ENCODE measurements at places on chromosomes 12 and 14. TPM values are rescaled to one million over a fixed set of nuclear protein-coding genes. Genes with fewer than 3 reads are reported as not detected.

PTPRQ gene
- not detected for total RNA-seq

FAM186B gene
- 0.28 TPM for total RNA-seq

TSPAN11 gene
- 21.4 TPM for total RNA-seq

DNA sequence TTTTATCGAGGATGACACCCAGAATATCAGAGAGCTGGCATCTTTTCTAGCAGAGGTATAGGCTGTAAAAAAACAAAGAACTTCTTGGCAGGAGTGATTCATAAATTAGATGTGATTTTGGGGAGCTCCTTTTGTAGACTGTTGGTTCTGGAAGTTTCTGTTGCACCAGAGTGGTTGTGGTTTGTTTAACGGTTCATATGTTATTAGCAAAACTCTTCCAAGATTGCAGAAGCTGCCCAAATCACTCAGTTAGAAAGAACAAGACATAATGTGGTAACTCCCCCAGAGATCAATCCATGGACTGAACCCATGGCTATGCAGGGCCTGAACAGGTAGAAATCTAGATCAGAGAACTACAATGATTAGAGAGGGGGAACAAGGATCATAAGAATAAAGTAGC is 6.7 kb upstream of the RNASE10 start:
- no peak overlapping the region for H3K4me3 ChIP-seq
- no peak for DNase-seq
- peaks cover 13% of the 10 kb centered on the region for H3K27me3 ChIP-seq
- no peaks in the 10 kb centered on the region for H3K36me3 ChIP-seq
- no peak overlapping the region for H3K27ac ChIP-seq

DNA sequence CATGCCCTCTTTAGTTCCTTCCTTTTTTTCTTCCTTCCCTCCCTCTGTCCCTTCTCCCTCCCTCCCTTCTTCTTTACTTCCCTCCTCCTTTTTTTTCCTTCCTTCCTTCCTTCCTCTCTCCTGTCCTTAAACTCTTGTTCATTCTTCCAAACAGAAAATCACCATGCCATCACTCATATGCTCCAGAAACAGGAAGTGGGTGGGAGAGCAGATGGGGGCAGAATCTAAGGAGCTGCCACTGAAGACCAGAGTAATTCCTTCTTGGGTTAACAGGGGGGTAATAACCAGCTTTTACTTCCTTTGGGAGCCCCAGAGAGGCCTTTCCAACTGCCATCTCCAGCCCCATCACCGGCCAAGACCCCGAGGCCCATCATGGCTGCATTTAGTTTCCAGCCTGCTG is 51.2 kb downstream of the SVOP start:
- H3K36me3 ChIP-seq, result no peaks in the 10 kb centered on the region
- H3K4me3 ChIP-seq, result no peak overlapping the region
- H3K27ac ChIP-seq, result no peak overlapping the region
- H3K4me1 ChIP-seq, result peaks cover 3% of the 10 kb centered on the region

DNA sequence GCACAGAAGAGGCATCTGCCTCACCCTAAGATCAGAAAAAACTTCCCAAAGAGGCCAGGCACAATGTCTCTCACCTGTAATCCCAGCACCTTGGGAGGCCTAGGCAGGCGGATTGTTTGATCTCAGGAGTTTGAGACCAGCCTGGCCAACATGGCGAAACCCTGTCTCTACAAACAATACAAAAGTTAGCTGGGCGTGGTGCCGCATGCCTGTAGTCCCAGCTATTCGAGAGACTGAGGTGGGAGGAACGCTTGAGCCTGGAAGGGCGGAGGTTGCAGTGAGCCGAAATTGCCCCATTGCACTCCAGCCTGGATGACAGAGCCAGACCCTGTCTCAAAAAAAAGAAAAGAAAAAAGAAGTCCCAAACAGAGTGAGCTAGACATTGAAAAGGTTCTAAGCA is 4.5 kb downstream of the ZBTB1 start:
- DNase-seq, result no peak
- no peaks in the 10 kb centered on the region for H3K27me3 ChIP-seq
- no peaks in the 10 kb centered on the region for H3K36me3 ChIP-seq

DNA sequence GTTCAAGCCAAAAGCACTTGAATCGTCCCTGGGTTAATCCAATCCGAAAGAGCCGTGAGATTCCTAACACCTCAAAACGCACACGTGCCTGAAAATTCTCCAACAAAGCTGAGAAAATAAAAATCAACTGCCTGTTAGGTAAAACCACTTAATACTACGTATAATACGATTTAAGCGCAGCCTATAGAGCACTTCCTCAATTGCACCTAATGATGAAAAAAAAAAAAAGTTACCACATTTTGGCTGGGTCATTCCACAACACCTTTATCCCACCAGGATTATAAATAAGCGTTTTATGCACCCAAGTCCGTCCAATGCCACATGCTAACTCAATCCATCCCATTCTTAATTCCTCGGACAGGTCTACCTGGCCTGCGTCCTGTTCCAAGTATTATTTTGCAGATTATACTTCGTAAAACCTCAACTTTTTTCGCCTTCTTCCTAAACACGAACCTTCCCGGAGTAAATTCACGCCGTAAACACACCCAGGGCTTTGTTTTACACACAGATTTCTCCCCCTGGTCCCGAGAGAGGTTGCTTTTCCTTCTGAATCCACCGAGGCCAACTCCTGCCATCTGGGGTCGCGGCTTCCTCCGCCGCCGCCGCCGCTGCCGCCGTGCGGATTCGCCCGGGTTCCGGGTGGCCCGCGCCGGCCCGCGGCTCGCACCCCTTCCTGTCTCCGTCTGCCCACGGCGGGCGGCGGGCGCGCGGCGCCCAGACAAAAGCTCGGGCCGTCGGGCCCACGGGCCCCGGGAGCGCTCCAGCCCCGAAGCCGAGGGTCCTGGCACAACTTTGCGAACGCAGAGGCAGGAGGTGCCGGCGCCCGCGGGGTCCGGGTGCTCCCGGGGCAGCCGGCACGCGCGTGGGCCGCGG is 66.2 kb downstream of the RNF34 start:
- peak overlapping the region; percentile 95 for H3K4me3 ChIP-seq
- no peaks in the 10 kb centered on the region for H3K27me3 ChIP-seq
- peak; percentile 33 for DNase-seq
- H3K36me3 ChIP-seq, result no peaks in the 10 kb centered on the region
- peaks cover 26% of the 10 kb centered on the region for H3K4me1 ChIP-seq

DNA sequence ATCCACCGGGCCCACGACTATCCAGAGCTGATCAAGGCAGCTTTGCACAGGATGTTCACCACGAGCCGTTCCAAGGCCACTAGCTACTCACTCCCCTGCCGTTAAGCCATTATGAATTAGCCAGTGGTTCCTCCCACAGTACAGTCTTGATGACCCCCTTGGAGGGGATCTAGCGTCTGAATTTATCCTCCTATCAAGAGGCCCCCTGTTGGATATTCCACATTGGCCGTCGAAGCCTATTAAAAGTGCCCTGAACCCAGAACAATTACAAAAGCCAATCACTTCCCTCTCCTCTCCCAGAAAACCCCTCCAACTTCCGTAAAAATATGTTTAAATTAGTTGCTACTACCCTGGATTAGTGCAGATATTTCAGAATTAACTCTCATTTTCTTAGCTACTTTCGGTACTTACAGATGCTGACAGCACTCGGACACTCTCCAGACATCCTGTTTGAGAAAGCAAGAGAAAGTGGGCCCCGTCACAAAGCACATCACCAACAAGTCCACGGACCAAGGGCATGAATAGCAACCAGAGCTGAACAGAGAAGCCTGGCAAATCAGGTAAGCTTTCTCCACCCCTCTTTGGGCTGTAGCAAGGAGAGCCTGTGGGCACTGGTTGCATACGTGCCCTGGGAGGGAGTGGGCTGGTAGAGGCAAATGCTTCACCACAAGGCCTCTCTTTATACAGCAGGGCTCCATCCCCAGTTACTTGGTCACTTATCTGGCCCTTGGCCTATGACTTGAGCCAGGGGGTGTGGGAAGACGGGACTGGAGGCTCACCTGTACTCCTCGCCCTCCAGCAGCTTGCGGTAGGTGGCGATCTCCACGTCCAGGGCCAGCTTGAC is 5.3 kb downstream of the KRT3 start:
- no peaks in the 10 kb centered on the region for H3K4me1 ChIP-seq
- no peak overlapping the region for H3K4me3 ChIP-seq
- H3K27me3 ChIP-seq, result peaks cover 6% of the 10 kb centered on the region
- no peak for DNase-seq
- no peak overlapping the region for H3K27ac ChIP-seq

DNA sequence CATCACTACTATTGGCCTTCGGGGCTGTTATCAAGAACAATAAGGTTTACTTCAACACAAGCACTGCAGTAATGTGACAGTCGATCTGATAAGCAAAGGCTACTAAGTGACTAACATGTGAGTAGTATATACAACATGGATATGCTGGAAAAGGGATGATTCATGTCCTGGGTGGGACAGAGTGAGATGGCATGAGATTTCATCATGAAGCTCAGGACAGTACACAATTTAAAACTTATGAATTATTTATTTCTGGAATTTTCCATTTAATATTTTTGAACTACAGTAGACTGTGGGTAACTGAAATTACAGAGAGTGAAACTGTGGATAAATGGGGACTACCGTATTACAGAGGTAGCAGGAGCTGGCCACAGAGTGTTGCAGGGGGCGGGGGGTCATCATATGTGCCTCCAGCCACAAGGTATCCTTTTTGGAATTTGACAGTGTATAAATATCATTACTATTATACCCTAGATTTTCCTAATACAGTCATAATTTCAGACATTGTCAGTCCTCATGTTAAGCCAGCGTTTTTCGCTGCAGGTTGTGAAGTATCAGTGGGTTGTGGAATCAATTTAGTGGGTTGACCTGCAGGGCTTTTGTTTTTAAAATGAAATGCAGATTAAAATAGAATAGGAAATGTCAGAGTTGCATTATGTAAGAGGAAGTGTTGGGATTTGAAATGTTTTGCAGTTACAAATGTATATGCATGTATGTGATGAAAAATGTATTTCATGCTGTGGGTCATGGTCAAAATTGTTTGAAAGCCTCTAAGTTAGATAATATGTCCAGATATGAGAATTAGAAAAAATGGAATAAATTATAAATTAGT is 148.0 kb upstream of the NUDT4 start:
- peaks cover under 1% of the 10 kb centered on the region for H3K36me3 ChIP-seq
- DNase-seq, result no peak
- H3K27me3 ChIP-seq, result no peaks in the 10 kb centered on the region
- no peak overlapping the region for H3K4me3 ChIP-seq
- no peaks in the 10 kb centered on the region for H3K4me1 ChIP-seq

- no peaks in the 10 kb centered on the region for H3K36me3 ChIP-seq
- no peaks in the 10 kb centered on the region for H3K4me1 ChIP-seq
- H3K4me3 ChIP-seq, result no peak overlapping the region
- DNase-seq, result no peak
- no peaks in the 10 kb centered on the region for H3K27me3 ChIP-seq
- no peak overlapping the region for H3K27ac ChIP-seq
Observed at GRCh38 chr12:111228916-111229666, 139.8 kb downstream of the PHETA1 start.

DNA sequence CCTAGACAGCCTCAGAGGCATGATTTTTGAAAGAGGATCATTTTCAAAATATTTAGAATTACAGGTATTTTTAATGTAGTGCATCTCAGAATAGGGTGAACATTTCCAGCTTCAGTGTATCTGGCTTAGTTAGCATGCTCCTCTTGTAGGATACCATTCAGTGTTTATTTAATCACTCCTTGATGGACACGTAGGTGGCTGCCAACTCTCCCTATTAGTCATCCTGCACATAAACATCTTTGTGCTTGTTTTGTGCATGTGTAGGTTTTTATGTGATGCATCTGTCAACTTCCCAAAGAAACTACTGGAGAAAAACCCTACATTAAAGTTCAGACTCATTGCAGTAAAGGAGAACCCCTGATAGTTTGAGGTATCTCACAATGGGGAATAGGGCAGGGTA is 52.5 kb upstream of the RBM19 start:
- peaks cover 89% of the 10 kb centered on the region for H3K27me3 ChIP-seq
- H3K27ac ChIP-seq, result no peak overlapping the region
- H3K36me3 ChIP-seq, result no peaks in the 10 kb centered on the region

- peak overlapping the region; percentile 95 for H3K27ac ChIP-seq
- peak overlapping the region; percentile 95 for H3K4me3 ChIP-seq
- H3K27me3 ChIP-seq, result peaks cover 41% of the 10 kb centered on the region
Observed at GRCh38 chr14:96039633-96040311, 610 bp downstream of the C14orf132 start.

- no peak for DNase-seq
- peaks cover 12% of the 10 kb centered on the region for H3K4me1 ChIP-seq
Observed at GRCh38 chr14:39875028-39875427, 442.8 kb upstream of the FBXO33 start.

DNA sequence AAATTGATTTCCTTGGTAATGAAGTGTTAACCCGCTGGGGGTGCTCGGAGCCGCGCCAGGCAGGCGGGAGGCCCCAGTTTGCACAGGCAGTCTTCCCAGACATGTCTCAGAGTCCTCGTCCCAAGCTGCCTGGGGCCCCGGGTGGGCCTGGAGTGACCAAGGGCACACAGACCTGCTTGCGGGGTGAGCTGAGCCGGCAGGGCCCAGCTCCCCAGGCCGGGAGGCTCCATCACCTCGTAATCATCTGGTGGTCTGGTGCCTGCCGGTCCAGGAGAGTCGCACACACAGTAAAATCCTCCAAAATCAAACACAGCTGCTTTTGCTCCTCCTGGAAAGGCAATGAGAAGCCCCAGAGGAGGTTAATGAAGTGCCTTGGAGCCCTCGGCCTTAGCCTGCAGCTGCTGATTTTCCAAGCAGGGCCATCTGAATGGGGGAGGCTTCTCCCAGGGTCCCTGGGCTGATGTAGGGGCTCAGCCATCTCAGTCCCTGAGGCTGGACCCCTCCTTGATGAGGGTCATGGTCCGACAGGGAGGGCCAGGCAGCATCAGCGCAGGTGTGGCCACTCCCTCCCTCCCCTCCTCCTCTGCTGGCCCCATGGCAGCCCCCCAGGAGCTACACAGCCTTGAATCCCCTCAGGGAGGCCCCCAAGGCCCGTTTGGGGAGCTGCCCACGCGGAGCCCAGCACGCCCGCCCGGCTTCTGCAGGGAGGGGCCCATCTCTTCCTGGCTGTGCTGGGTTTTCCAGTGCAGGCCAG is 39.4 kb upstream of the FBRSL1 start:
- H3K36me3 ChIP-seq, result no peaks in the 10 kb centered on the region
- peaks cover 12% of the 10 kb centered on the region for H3K4me1 ChIP-seq
- H3K27me3 ChIP-seq, result peaks cover 22% of the 10 kb centered on the region
- no peak for DNase-seq
- no peak overlapping the region for H3K4me3 ChIP-seq

DNA sequence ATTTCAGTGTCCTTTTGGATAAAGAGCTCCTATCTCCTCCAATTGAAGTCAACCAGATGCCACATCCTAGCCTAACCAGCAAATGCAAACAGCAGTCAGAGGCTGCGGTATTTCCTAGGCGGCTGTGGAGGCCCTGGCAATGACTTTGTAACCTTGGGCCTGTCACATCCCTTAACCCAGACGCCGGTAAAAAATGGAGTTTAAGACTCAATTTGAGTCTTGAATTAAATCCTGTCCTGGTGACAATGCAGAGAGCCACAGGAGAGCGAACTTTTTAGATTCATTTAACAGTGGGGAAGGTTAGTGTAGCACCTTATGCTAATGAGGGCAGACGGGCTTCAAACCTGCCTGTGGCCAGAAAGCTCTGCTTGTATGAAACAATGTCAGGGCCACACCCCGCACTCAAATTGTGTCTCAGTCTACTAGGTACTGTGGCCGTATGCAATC is 1.3 kb downstream of the C12orf75 start:
- peaks cover 2% of the 10 kb centered on the region for H3K36me3 ChIP-seq
- no peak for DNase-seq
- peak overlapping the region; percentile 83 for H3K4me3 ChIP-seq
- peaks cover 48% of the 10 kb centered on the region for H3K4me1 ChIP-seq
- H3K27ac ChIP-seq, result no peak overlapping the region
- no peaks in the 10 kb centered on the region for H3K27me3 ChIP-seq

- no peak for DNase-seq
- no peak overlapping the region for H3K4me3 ChIP-seq
- peaks cover 16% of the 10 kb centered on the region for H3K4me1 ChIP-seq
- H3K27me3 ChIP-seq, result peaks cover 7% of the 10 kb centered on the region
- H3K36me3 ChIP-seq, result no peaks in the 10 kb centered on the region
- no peak overlapping the region for H3K27ac ChIP-seq
Observed at GRCh38 chr14:99552021-99552553, 51.9 kb downstream of the CCDC85C start.
